ENCODE measurements at places on chromosomes 4 and X. TPM values are rescaled to one million over a fixed set of nuclear protein-coding genes. Genes with fewer than 3 reads are reported as not detected.
A peak's percentile ranks its signal among the peaks of the same experiment; 100 is the strongest.

The MAML3 gene
- 2.6 TPM for total RNA-seq

The TMEM47 gene
- total RNA-seq, result not detected

DNA sequence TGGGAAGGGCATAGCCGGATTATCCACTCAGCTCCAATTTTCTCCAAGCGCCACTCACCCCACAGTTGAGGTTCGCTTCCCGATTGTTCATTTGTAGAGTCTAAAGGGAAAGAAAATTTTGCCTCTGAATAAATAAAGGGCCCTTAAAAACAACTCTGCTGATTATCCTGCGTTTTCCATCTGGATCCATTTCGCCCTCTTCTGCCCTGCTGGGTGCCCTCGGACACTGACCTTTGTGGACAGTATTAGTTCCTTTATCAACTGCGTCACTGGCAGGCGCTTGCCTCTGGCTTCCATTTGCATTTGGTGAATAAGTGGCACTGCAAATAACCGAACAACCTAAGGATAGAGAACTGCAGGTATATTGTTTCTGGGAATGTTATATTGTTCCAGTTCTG is 10.1 kb downstream of the GSX2 start:
- H3K4me3 ChIP-seq, result peak overlapping the region; percentile 2
- no peak for DNase-seq
- H3K27me3 ChIP-seq, result peaks cover 57% of the 10 kb centered on the region

- H3K4me3 ChIP-seq, result no peak overlapping the region
- no peaks in the 10 kb centered on the region for H3K4me1 ChIP-seq
- no peak overlapping the region for H3K27ac ChIP-seq
- no peaks in the 10 kb centered on the region for H3K36me3 ChIP-seq
- DNase-seq, result no peak
These were observed 17.1 kb upstream of the GALNT7 start for GRCh38 chr4:173151496-173151895.

- H3K36me3 ChIP-seq, result no peaks in the 10 kb centered on the region
- H3K4me3 ChIP-seq, result no peak overlapping the region
- H3K27me3 ChIP-seq, result no peaks in the 10 kb centered on the region
- DNase-seq, result no peak
These were observed 146.7 kb downstream of the KCNIP4 start for GRCh38 chr4:21801661-21802385.

- H3K4me3 ChIP-seq, result no peak overlapping the region
- H3K27me3 ChIP-seq, result peaks cover under 1% of the 10 kb centered on the region
- H3K4me1 ChIP-seq, result peaks cover 7% of the 10 kb centered on the region
- H3K36me3 ChIP-seq, result no peaks in the 10 kb centered on the region
- H3K27ac ChIP-seq, result no peak overlapping the region
These were observed 9.2 kb downstream of the GUCY1A1 start for GRCh38 chr4:155675709-155676429.
